ENCODE measurements at places on chromosomes 11 and 22. TPM values are rescaled to one million over a fixed set of nuclear protein-coding genes. Genes with fewer than 3 reads are reported as not detected.

Gene MMP27
- total RNA-seq: not detected

Gene ADM2
- 35.4 TPM for total RNA-seq

Gene UBQLNL
- total RNA-seq: not detected

Gene VSTM5
- total RNA-seq: not detected

Gene TBX10
- total RNA-seq: not detected

Gene MUC6
- not detected for total RNA-seq

Gene CHRM4
- total RNA-seq: not detected

Gene KCNE3
- total RNA-seq: not detected

Gene TENM4
- 5.0 TPM for total RNA-seq

Gene PRODH
- total RNA-seq: 8.4 TPM

Gene CLDN5
- not detected for total RNA-seq

Gene BEST1
- total RNA-seq: 3.2 TPM

Gene CFAP300
- 12.9 TPM for total RNA-seq

Gene CALCA
- not detected for total RNA-seq

Gene GGTLC2
- total RNA-seq: not detected

Gene APOA4
- not detected for total RNA-seq

Gene SF3A1
- total RNA-seq: 167 TPM

Gene PRAME
- not detected for total RNA-seq

DNA sequence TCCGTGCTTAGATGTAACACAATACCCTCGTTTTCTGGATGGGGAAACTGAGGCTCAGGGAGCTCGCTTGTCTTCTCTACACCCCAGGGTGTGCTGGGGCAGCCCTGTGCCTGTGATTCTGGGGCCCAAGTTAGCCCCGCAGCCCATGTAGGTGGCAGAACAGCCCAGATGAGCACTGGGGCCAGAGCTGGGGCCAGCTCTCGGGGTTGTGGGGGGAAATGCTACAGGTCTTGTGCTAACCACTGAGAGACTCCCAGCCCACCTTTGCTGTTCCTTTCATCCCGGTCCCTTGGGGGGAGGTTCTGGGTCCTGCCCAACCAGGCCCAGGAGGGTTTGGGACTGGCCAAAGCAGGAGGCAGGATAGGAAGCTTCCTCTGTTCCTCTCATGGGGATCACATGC is 13.5 kb downstream of the MYEOV start:
- no peaks in the 10 kb centered on the region for H3K27me3 ChIP-seq
- H3K27ac ChIP-seq: no peak overlapping the region
- H3K36me3 ChIP-seq: no peaks in the 10 kb centered on the region
- H3K4me3 ChIP-seq: no peak overlapping the region
- no peak for DNase-seq
- H3K4me1 ChIP-seq: peaks cover 6% of the 10 kb centered on the region

DNA sequence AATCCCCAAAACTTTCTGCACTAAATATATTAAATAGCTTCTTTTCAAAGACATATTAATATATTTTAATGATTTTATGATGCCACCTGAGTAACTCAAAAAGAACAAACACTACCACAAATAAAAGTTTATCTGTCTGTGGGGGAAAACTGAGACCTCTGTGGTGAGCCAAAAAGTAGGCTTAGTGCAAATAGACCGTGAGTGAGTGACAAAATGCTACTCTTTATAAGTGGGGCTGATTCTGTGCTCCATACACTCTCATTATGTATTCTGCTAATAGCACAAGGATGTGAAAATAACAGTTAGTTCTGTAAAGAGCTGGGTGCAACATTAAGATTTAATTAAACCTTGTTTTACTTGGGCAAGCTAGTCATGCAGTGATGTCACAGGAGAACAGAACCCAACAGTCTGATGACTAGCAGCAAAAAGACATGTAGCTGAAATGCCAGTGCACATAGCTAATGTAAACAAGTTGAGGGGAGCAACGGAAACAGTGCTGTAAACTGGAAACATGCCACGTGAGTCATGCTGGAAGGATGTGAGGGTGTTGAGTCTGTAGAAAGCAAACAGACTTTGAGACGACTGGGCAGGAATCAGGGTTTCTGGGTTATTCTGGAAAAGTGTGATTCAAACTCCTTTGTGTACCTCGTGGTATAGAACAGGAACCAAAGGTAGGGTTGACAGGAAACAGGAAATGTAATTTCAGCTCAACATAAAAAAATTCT is 1130.4 kb downstream of the LRRC4C start:
- H3K27ac ChIP-seq: peak overlapping the region; percentile 89
- peaks cover 6% of the 10 kb centered on the region for H3K36me3 ChIP-seq
- peaks cover 6% of the 10 kb centered on the region for H3K4me1 ChIP-seq
- peak overlapping the region; percentile 58 for H3K4me3 ChIP-seq
- DNase-seq: peak; percentile 99

GRCh38 chr22:50674130-50674500 is 1.5 kb downstream of the SHANK3 start:
- no peaks in the 10 kb centered on the region for H3K36me3 ChIP-seq
- H3K27me3 ChIP-seq: peaks cover 33% of the 10 kb centered on the region
- no peak overlapping the region for H3K4me3 ChIP-seq

DNA sequence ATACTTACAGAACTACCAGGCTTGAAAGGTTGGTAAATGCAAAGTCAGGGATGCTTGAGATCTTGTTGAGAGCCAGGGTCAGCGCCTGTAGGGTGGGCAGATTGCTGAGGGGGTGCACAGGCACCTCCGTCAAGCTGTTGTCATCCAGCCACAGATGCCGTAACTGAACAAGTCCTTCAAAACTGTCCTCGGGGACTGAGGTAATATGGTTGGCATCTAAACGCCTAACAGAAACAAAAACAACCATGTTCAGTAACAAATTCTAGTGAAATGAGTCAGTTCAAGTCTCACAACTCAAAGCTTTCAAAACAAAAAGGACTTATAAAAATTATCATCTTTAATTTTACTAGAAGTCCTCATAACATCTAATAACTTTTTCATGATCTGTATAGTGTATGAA is 22.2 kb upstream of the CCDC34 start:
- peak; percentile 46 for DNase-seq
- H3K27me3 ChIP-seq: no peaks in the 10 kb centered on the region
- peak overlapping the region; percentile 38 for H3K4me3 ChIP-seq
- peaks cover 9% of the 10 kb centered on the region for H3K4me1 ChIP-seq
- peak overlapping the region; percentile 75 for H3K27ac ChIP-seq

DNA sequence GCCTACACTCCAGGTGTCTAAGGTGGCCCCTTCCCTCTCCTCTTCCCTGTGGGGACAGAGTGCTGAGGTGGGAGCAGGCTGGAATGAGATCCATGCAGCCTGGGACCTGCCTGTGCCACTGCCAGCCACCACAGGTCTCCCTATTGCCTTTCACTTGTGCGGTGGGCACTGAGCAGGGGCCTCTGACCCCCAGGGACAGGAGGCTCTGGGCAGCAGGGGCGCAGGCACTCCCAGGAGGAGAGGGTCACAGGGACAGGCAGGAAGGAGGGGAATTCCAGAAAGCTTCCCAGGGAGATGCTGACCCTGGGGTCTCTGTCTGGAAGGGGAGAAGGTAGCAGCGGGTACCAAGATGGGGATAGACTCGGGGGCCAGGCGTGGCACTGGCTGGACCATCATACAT is 228.5 kb upstream of the B3GAT1 start:
- H3K27me3 ChIP-seq: peaks cover 10% of the 10 kb centered on the region
- H3K4me1 ChIP-seq: no peaks in the 10 kb centered on the region
- no peak for DNase-seq
- no peak overlapping the region for H3K4me3 ChIP-seq

GRCh38 chr11:59706518-59707285 is 6.9 kb downstream of the OR10V1 start:
- peaks cover 25% of the 10 kb centered on the region for H3K4me1 ChIP-seq
- H3K27me3 ChIP-seq: no peaks in the 10 kb centered on the region
- H3K36me3 ChIP-seq: no peaks in the 10 kb centered on the region
- no peak overlapping the region for H3K4me3 ChIP-seq
- H3K27ac ChIP-seq: peak overlapping the region; percentile 61
- DNase-seq: peak; percentile 44

- H3K27ac ChIP-seq: no peak overlapping the region
- no peaks in the 10 kb centered on the region for H3K36me3 ChIP-seq
- H3K4me1 ChIP-seq: peaks cover 5% of the 10 kb centered on the region
- DNase-seq: no peak
Observed at GRCh38 chr11:10918275-10918674, 60.4 kb upstream of the ZBED5 start.

DNA sequence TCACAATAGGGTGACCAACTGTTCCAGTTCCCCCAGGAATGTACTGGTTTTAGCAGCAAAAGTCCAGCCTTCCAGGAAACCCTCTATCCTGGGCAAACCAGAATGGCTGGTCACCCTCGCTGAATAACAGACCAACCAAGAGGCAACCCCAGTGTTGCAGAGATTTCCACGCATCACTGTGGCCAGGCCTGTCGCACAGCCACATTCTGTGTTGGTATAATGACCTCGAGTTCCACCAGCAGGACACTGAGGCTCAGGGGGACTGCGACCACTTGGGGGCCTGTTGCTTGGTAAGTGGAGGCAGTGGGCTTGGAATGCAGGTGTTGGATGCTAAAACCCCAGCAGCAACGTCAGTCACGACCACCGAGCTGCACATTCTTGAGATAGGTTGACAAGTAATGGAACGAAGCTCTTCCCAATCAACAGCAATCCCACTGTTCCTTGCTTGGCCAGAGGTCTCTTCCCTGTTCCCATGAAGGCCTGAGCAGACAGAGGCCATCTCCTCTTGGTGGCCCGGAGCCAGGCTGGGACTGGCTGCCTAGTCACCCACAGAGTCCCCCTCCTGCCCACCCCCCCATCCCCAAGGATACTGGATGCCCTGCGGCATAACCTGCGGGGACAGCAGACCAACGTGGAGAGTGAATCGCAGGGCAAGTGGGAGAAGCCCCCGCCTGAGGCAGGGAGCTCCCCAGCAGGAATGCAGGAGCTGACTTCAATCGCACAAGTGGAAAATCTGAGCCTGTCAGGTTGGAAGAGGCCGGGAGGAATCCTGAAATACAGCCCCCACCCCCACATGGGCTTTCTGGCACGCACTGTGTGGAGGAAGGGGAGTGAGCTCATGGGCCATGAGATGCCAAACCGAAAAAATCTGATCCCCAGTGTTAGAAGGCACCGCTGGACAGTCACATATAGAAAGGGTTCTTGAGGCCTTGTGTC is 43.4 kb upstream of the MN1 start:
- no peaks in the 10 kb centered on the region for H3K4me1 ChIP-seq
- peaks cover 53% of the 10 kb centered on the region for H3K36me3 ChIP-seq
- no peak for DNase-seq

DNA sequence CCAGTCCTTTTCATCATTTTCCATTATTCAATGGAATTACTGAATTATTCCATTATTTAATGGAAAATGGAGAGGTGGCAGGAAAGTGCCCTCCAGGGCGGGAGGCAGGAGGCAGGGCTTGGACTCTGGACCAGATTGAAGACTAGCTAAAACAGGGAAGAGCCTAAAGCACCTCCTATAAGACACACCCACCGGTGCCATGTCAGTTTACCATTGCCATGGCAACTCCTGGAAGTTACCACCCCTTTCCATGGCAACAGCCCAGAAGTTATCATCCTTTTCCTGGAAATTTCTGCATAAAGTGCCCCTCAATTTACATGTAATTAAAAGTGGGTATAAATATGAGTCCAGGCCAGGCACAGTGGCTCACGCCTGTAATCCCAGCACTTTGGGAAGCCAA is 443.7 kb downstream of the TBC1D22A start:
- no peak overlapping the region for H3K4me3 ChIP-seq
- peaks cover 5% of the 10 kb centered on the region for H3K36me3 ChIP-seq
- DNase-seq: no peak
- no peaks in the 10 kb centered on the region for H3K4me1 ChIP-seq

GRCh38 chr11:37687130-37687529 is 1089.1 kb upstream of the RAG2 start:
- H3K27me3 ChIP-seq: no peaks in the 10 kb centered on the region
- H3K27ac ChIP-seq: no peak overlapping the region
- H3K4me1 ChIP-seq: no peaks in the 10 kb centered on the region
- no peak for DNase-seq
- H3K36me3 ChIP-seq: no peaks in the 10 kb centered on the region

- no peak for DNase-seq
- no peaks in the 10 kb centered on the region for H3K36me3 ChIP-seq
- H3K27ac ChIP-seq: no peak overlapping the region
- H3K4me3 ChIP-seq: no peak overlapping the region
- peaks cover 6% of the 10 kb centered on the region for H3K4me1 ChIP-seq
Observed at GRCh38 chr11:34787895-34788294, 128.3 kb downstream of the APIP start.

GRCh38 chr22:31094021-31094551 is 13.0 kb downstream of the SMTN start:
- H3K27me3 ChIP-seq: no peaks in the 10 kb centered on the region
- no peak overlapping the region for H3K4me3 ChIP-seq
- DNase-seq: no peak

DNA sequence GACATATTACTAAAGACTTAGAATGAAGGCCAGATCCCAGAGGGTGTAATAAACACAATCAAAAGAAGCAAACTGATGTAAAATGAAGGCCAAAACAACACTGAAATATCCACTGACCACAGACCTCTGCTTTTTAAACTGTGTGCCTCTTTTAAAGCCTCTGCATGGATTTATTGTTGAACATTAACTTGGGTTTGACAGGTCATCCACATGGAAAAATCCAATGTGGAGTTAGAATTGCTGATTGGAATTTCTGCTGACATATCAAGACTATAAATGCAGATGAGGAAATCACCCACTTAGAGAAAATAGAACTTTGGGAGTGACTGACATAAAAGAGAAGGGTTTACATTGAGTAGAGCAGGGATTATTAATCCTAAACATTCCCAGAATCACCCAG is 853.9 kb upstream of the RAG2 start:
- H3K27ac ChIP-seq: no peak overlapping the region
- DNase-seq: no peak
- no peak overlapping the region for H3K4me3 ChIP-seq
- no peaks in the 10 kb centered on the region for H3K27me3 ChIP-seq
- no peaks in the 10 kb centered on the region for H3K4me1 ChIP-seq

GRCh38 chr11:133559382-133559781 is 27.1 kb upstream of the OPCML start:
- no peaks in the 10 kb centered on the region for H3K27me3 ChIP-seq
- H3K36me3 ChIP-seq: peaks cover 6% of the 10 kb centered on the region
- no peak for DNase-seq
- no peaks in the 10 kb centered on the region for H3K4me1 ChIP-seq

DNA sequence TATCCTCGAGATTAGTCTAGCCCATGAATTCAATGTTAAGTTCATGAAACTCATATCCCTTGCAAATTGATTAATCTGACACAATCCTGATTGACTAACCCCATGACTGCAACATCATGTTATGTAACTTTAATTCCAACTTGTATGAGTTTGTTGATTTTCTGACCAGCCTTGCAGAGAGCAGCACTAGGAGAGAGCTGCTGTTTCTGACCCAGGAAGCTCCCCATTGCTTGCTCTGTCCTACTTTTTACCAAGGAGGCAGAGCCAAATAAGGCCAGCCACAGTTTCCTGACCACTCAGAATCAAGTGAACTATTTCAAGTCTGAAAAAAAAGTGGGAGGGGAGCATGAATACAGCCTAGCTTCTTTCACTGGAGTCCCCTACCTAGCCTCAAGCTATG is 13.2 kb downstream of the MPZL3 start:
- peaks cover 25% of the 10 kb centered on the region for H3K36me3 ChIP-seq
- no peaks in the 10 kb centered on the region for H3K27me3 ChIP-seq
- no peak overlapping the region for H3K27ac ChIP-seq
- DNase-seq: no peak
- no peak overlapping the region for H3K4me3 ChIP-seq

GRCh38 chr11:104957280-104957679 is 11.1 kb downstream of the CASP4 start:
- no peak overlapping the region for H3K4me3 ChIP-seq
- H3K27me3 ChIP-seq: no peaks in the 10 kb centered on the region
- H3K27ac ChIP-seq: peak overlapping the region; percentile 83
- H3K36me3 ChIP-seq: peaks cover 34% of the 10 kb centered on the region

GRCh38 chr11:1767399-1768140 is 3.8 kb upstream of the CTSD start:
- H3K4me1 ChIP-seq: peaks cover 30% of the 10 kb centered on the region
- peaks cover 6% of the 10 kb centered on the region for H3K36me3 ChIP-seq
- H3K27ac ChIP-seq: no peak overlapping the region
- no peak overlapping the region for H3K4me3 ChIP-seq

Measured in MCF 10A (cell line).